ENCODE measurements at places on chromosomes 5 and 9.

- DNase-seq, result no peak
Observed at GRCh38 chr9:37486616-37487548, 1.1 kb downstream of the POLR1E start.

- no peak for DNase-seq
Observed at GRCh38 chr9:134868751-134869553, 11.7 kb upstream of the FCN2 start.

DNA sequence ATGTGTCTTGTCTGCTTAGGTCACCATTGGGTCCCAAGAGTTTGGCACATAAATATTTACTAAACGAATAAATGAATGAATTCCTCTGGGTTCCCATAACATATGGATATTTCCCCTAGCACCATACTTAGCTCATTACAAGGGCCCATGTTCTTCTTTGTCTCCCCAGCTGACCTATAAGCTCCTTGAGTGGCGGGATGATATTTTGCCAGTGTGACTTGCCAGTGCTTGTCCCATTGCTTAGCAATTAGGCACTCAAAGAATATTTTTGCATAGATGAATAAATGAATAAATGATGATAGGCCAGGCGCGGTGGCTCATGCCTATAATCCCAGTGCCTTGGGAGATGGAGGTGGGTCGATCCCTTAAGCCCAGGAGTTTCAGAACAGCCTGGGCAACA lies 16.9 kb upstream of the CTNNA1 start:
- no peak for DNase-seq

DNA sequence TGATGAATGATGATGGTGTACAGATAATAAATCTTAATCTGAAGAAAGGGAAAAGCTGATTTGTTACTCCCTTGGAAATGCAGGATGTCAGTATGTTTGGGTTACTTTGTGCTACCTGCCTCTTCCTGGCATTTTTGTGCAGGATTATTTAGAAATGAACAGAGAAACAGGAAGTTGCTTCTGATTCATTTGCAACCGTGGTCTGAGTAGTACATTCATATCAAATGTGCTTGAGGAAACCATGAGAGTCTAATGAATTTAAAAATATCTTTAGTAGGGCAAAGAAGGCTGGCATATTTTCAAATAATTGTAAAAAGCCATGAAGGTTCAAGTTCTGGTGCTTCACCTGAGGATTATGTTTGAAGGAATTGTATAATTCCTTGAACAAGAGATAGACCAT lies 391.6 kb downstream of the TMEM161B start:
- DNase-seq, result no peak

DNA sequence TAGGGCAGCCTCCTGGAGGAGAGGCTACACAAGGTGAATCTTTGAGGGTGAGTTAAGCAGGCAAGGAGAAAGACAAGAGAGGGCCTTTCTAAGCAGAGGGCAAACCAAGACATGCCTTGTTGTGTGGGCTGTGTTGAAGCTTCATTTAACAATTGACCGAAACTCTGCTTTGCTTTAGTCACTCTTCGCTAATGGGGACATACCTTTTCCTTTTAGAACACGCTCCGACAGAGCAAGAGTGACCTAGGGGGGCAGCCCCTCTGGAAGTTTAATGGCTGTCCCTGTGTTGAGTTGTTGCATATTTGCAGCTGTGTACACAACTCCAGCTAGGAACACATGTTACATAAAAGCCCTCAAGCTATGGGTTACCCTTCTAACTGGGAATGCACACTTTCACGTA lies 218.1 kb upstream of the WWC1 start:
- DNase-seq, result no peak

DNA sequence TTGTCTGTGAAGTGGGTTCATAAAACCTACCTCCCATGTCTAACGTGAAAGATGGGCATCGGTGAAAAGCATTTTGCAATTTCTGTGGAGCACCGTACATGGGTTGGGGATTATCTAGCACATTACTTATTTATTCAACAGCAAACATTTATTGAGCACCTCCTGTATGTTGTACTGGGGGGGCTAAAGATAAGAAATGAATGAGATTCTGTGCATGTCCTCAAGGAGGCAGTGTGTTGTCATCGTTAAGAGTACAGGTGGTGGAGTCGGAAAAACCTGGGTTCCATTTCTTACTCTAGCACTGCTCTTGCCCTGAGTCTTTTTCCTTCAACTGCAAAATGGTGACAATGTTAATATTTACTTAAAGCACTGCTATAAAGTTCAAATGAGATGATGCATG lies 30.4 kb upstream of the DENND1A start:
- no peak for DNase-seq

- DNase-seq, result no peak
Observed at GRCh38 chr9:100229136-100229535, 123.6 kb downstream of the TEX10 start.

DNA sequence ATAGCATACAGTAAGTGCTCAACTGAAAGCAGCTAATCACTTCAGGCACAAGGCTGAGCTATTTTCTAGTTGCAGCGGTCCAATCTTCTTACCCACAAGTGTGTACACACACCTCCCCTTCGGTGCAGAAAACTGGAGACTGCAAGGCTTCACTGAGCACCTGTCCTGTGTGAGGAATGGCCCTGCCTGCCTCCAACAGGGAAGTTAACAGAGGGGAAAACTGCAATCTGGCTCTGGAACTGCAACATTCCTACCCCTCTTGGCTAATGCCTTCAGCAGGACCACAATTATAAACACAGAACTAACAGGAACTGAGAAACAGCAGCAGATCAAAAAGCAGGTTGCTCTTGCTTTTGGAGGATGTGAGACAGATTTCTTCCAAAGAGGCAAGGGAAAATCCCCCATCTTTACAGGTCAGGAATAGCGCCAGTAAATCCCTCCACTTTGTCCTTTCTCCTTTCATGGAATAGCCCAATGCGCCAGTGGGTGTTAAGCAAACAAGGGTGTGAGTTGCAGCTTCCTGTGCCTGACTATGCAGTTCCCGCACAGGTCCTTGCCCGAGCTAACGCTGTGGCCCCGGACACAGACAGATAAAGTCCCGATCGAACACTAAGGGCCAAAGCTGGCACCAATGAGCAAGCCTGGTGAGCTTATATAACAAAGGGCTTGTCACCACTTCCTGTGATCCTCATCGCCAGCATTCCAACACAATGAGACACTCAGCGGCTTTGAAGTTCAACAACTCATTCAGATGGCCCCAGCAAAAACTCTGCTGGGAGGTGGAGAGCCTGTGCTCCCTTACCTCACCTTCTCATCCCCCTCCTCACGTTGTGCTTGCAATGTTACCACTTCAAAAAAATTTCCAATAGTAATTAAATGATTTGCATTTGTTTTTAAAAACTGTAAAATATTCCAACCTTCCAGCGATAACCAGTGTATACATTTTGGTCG lies 21.5 kb downstream of the SHB start:
- DNase-seq, result no peak

- peak; percentile 1 for DNase-seq
Observed at GRCh38 chr5:147391781-147392180, 118.1 kb downstream of the DPYSL3 start.

GRCh38 chr5:95760273-95761191 lies 29.4 kb downstream of the RHOBTB3 start:
- DNase-seq, result peak; percentile 56

GRCh38 chr9:83472221-83472665 lies 66.0 kb downstream of the FRMD3 start:
- no peak for DNase-seq

GRCh38 chr9:9950813-9951212 lies 662.0 kb downstream of the PTPRD start:
- DNase-seq, result no peak

DNA sequence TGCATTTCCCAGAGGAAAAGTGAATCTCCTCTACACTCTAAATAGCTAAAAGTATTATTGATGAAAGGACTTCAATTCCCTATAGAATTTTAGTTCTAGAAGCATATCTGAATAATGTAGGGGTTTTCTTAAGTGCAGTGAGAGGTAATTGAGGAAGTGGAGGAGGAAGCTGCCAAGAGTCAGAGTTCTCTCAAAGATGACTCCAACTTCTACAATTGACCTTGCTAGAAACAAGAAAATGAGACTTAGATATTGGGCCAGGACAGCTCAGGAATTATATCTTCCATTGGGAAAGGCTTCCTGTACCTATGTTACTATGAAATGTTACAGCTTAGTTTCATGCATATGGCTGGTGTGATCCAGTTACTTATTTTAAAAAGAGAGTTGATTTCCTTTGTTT lies 10.4 kb upstream of the F2R start:
- no peak for DNase-seq

GRCh38 chr5:17058438-17058837 lies 122.3 kb upstream of the MYO10 start:
- no peak for DNase-seq

GRCh38 chr5:159601216-159601615 lies 270.9 kb upstream of the IL12B start:
- peak; percentile 2 for DNase-seq

GRCh38 chr5:80793354-80793753 lies 138.6 kb upstream of the DHFR start:
- DNase-seq, result no peak

- DNase-seq, result no peak
Observed at GRCh38 chr9:1946526-1947283, 68.4 kb upstream of the SMARCA2 start.

DNA sequence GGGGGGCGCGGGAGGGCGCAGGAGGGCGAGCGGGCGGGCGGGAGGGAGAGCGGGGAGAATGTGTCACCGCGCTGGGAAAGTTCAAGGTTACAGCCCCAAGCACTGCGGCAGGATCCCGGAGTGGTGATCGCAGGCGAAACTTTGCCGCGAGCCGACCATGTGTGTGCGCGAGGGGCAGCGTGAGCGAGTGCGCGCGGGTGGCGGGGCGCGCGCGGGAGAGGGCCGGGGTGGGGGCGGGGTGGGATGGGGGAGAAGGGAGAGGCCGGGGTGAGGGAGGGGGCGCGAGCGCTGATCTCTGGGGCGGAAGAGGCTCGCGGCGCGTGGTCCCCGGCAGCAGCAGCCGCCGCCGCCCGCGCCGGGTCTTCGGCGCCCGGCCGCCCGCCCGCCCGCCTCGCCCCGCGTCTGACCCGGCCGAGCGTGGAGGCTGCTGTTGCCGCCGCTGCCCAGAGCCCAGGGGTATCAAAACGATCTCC lies at the start of gene NFIB:
Gene NFIB (minus strand): TSS at position 191 of the 473 bp plus-strand sequence. CDS start 630 bp downstream, outside the sequence.
- DNase-seq, result no peak

DNA sequence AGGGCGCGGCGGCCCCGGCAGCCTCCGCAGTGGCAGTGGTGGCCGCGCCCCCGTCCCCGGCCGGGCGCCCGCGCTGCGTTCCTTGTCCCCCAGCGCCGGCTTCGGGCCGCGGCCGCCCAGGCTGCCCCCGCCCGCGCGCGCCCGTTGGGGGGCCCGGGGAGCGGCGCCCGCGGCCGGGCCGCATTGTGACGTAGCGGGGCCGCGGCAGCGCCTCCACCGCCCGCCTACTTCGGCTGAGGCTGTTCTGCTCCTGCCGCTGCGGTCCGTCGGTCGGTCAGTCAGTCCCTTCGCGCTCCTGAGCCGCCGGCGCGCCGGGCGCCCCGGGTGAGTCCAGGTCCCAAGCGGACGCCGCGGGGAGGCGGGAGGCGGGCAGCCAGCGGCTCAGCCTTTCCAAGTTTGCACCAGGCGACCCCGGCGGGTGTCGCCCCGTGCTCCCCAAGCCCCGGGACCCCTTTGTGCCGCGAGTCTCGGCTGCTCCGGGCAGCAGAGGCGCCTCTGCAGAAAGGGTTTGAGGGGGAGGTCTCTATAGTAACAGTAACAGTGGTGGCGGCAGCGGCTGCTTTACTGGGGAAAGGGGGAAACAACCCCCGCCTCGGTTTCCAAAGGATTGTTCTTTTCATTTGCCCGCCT lies at the start of gene SNCAIP:
Gene SNCAIP (plus strand): TSS at position 277 of the 630 bp plus-strand sequence. CDS start 78,898 bp downstream, outside the sequence.
- DNase-seq, result no peak

GRCh38 chr5:7925961-7926695 lies 57.2 kb downstream of the MTRR start:
- no peak for DNase-seq

- DNase-seq, result no peak
Observed at GRCh38 chr9:135294836-135295235, 184.7 kb upstream of the PPP1R26 start.

GRCh38 chr9:129860653-129861446 lies 25.6 kb downstream of the USP20 start:
- DNase-seq, result peak; percentile 50

- no peak for DNase-seq
Observed at GRCh38 chr9:110832926-110833325, 164.3 kb downstream of the MUSK start.

DNA sequence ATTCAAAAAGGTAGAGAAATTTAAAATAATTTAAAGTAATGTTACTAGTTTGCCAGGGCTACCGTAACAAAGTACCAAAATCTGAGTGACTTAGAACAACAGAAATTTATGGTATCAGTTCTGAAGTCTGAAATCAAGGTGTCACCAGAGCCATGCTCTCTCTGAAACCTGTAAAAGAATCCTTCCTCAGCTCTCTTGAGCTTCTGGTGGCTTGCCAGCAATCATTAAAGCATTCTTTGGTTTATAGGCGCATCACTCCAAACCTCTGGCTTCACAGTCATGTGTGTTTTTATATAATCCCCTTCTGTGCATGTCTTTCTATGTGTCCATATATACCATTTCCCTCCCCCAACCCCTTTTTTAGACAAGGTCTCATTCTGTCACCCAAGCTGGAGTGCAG lies 220.3 kb downstream of the COX7C start:
- no peak for DNase-seq

- no peak for DNase-seq
Observed at GRCh38 chr5:74155501-74155900, 485.0 kb downstream of the ENC1 start.

DNA sequence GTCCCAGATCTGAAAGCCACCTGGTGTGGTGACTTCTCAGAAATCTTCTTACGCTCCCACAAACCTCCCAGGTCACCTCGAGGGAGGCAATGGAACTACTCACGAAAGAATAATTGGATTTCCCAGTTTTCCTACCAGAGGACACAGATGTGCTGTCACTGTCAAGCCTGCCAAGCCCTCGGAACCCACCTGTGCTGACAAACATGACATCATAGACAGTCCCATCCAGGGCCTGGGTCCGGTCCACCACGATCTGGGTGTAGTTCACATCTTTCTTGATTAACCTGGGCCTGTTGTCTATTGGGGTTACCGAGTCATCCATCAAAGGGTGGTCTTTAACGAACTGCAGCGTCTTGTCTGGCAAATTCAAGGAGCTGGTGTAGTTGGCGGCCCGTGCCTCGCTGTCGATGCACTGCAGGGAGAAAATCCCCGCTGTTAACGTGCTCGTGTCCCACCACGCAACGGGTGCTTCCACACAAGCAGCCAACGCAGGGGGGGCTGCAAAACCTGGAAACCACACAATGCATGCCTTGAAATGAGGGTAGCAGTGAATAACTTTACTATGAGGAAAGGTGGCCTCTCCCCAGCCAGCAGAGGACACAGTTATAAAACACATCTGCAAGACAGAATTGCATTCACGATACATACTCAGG lies 69.0 kb downstream of the SECISBP2 start:
- DNase-seq, result no peak

- DNase-seq, result peak; percentile 48
Observed at GRCh38 chr5:172004824-172005237, 1.6 kb downstream of the FBXW11 start.

GRCh38 chr9:136522314-136523237 lies 23.3 kb downstream of the NOTCH1 start:
- DNase-seq, result no peak

DNA sequence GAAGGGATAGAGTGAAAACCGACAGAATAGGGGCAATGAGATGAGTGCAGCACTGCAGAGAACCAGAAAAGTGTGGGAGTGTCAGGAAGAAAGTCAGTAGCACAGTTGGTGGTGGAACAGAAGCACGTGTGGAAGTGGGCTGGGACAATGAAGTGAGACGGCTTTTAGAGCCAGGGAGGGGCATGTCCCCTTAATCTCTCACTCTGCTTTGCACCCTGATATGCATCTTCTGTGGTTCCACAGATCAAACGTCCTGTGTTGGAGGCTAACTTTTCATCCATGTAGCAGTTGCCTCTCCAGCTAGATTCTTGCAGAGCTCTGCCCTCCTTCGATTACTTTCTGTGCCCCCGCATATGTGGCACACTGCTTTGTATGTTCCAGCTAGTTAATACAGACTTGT lies 163.6 kb downstream of the DOCK8 start:
- no peak for DNase-seq
